ENCODE measurements at places on chromosomes 13 and 19. TPM values are rescaled to one million over a fixed set of nuclear protein-coding genes. Genes with fewer than 3 reads are reported as not detected.

PNMA8B gene
- 0.35 TPM for total RNA-seq

METTL21C gene
- total RNA-seq: not detected

CYP2S1 gene
- under 0.01 TPM for total RNA-seq

ATP11A gene
- total RNA-seq: 8.0 TPM

ZNF541 gene
- total RNA-seq: not detected

All from myometrial cell (primary cell).